ENCODE measurements at places on chromosomes 3 and 15.

- no peak for DNase-seq
These were observed 202.7 kb downstream of the MAGI1 start for GRCh38 chr3:65836047-65836446.

DNA sequence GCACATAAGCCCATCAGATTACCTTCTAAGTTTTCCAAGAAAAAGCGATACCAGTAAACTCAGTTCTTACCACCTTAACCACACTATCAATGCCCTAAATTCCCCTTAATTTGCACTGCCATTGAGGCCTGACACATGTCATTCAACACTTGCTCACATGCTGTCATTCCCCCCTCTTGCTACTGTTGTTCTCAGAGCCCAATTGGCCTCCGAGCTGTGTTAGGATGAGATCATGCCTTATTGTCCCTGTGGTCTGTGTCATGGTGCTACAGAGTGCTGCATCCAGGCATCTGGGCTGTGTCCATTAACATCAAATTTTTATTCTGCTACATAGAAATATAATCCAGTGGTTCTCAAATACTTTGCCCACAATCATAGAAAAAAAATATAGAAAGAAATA lies 213.6 kb downstream of the SSR3 start:
- DNase-seq = no peak

DNA sequence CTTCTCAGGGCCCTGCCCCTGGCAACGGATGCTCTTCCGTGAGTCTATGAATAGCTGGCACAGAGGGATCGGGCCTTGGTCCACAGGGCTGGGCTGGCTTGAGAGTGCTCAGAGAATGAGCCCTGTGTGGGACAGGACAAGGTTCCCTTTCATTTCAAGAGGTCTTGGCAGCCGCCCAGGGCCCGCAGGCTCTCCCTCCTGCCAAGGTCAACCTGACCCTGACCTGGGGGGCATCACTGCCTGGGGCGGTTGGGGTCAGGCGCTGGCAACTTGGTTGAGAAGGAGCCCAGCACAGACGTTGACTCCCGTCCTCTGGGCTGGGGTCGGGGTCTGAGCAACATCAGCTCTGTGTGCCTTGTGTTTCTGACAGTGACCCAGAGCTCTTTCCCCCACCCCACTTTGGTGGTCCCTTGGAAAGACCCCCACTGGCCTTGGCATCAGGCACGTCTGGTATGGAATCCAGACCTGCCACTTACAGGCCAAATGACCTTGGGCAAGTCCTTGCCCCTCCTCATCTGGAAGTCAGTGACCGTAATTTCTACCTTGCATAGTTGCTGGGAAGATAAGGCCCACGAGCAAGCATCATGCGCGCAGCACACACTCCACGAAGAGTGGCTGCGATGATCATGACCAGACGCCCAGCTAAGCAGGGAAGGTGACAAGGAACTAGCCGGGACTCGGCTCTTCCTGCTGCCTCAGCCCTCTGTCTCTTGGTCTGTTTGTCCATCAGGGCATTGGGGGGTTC lies 36.4 kb downstream of the EPHB3 start:
- DNase-seq = no peak

- DNase-seq = no peak
These were observed 421 bp downstream of the BMF start for GRCh38 chr15:40108061-40108854.

DNA sequence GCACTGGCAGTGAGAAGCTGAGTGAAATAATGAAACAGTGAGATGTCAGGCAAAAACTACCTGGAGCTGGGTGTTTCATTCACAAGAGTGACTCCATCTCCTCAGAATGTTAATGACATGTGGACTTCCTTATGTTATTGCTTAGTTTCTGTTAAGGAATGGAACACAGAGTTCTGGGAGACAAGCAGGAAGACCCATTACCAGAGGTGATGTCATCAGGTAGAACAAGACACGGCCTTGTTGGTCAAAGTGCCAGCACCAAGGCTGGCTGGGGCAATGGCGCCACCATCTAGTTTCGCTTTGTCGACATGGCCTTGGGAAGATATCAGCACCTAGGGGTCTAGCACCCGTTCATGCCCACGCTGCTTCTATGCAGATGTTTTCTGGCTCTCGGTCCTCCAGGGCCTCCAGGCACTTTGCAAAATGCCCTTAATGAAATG lies 252.2 kb downstream of the FAM43A start:
- DNase-seq = no peak

GRCh38 chr3:186464424-186465093 lies 79.6 kb downstream of the CRYGS start:
- no peak for DNase-seq

DNA sequence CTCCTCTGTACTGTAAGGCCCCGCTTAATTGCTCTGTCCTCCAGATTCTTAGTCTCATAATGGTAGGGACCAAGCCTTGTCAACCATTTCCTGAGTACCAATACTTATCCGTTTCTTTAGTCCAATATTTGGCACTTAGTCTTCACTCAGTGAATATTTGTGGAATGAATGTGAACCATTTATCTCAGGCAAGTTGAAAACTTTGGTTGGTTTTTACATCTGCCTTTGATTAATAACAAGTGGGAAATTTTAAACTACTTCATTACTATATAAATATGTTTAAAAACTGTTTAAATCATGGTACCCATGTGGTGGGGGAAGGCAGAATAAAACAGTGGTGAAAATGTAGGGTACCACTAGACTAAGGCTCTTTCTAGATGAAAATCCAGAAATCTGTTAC lies 15.2 kb downstream of the CA12 start:
- no peak for DNase-seq

DNA sequence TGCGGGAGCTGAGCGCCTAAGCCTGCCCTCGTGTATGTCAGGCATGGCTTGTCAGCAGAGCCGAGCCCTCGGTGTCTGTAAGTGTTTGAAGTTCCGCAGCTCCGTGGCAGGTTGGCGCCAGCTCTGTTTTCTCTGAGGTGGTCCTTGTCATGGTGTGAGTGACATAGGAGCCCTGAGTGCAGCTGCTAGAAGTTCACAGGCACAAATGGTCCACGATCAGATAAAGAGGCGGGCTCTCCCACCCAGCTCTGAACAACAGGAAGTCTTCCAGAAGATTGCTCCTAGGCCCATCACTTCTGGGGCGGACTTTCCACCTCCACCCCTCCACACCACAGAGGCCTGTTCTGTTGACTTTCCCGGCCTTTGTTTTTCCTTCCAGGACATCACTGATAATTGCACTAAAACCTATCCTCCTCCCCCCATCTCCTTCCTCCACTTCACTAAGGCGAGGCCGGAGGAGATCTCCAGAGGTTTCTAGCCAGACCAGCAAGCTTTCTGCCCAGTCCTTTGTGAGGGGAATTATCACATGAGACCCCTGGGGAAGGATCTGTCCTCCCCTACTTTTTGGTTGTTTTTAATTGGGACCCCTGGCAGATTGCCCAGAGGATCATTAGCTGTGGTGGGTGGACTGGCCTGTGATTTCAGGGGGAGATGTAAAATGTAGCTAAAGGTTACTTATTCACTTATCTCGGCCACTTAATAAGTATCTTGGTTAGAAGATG lies 19.9 kb downstream of the ITPR1 start:
- no peak for DNase-seq

- no peak for DNase-seq
These were observed 110.2 kb downstream of the TPRA1 start for GRCh38 chr3:127480196-127480954.

DNA sequence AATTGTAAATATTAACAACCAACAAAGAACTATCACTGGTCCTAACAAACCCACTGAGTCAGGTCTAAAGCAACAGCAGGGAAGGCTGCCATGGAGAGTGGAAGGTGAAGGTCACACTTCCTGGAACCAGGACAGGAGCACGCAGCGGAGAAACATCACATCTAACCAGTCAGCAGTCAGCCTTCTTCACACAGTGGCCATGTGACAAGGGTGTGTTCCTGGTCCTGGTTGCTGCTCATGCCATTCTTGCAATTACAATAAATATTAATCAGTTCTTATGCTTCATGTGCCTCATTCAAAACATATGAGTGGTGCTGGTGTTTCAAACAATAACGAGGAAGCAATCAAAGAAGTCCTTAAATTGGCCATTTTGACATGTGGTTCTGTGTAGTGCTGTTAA lies 162.8 kb downstream of the ARRDC4 start:
- no peak for DNase-seq

GRCh38 chr3:157533298-157534070 lies 30.3 kb upstream of the VEPH1 start:
- DNase-seq = no peak

- DNase-seq = peak; percentile 21
These were observed 1.5 kb downstream of the SATB1 start for GRCh38 chr3:18423401-18424212.

- DNase-seq = no peak
These were observed 34.3 kb downstream of the HMG20A start for GRCh38 chr15:77454951-77455350.

DNA sequence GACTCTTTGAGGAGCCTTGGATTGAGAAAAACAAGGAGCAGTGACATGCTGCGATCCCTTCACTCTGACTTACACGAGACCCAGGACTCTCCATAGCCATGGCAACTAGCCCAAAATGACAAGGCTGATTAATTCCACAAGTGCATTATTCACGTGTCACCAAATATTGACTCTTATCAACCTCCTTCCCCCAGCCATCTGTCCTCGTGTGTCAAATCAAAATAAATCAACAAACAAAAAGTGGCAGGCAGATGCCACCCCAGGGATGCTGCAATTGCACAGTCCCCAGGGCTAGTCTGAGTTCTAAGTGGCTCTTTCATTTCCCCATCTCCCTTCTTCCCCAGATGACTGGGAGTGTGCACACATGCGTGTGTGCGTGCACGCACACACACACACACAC lies 104.9 kb downstream of the AQP9 start:
- no peak for DNase-seq

DNA sequence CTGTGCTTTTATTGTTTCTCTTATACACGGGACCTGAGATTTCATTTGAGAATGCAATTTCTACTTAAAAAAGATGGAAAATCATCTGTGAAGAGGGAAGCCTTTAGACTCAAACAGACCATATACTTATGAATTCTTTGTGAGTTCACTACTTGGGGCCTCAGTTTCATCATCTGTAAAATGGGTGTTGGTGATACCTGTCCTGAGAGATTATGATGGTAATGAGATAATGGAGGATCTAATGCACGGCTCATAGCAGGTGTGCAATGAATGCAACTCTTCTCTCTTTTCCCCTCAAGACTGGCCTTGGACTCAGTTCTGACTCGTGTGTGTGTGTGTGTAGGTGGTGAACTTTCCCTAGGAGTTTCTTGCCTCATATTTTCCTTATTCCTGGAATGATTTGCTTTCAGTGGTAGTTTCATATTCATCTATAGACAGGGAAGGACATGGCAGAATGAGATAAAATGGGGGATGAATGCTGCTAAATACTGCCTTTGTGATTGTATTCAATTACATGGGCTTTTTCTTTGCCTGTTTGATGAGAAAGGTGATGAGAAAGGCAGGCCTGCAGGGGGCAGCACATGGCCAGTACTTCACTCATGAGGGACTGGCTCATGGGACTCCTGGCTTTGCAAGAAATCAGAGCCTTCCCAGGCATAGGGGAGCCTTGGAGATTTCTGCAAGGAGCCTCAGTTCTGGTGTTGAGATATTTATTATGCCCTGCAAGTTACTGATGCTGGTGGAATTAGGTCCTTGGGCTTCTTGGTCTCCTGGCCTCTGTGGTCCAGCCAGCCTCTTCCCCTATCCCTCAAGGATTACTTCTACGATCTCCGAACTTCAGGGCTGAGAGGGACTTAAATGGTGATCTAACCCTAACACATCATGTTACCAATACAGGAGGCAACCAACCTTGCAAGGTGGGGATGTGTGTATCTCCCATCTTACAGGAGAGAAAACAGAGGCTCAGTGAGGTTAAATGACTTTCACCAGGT lies 70.7 kb downstream of the RPLP1 start:
- peak; percentile 52 for DNase-seq

- DNase-seq = no peak
These were observed 92.0 kb downstream of the PRICKLE2 start for GRCh38 chr3:64133272-64133671.

DNA sequence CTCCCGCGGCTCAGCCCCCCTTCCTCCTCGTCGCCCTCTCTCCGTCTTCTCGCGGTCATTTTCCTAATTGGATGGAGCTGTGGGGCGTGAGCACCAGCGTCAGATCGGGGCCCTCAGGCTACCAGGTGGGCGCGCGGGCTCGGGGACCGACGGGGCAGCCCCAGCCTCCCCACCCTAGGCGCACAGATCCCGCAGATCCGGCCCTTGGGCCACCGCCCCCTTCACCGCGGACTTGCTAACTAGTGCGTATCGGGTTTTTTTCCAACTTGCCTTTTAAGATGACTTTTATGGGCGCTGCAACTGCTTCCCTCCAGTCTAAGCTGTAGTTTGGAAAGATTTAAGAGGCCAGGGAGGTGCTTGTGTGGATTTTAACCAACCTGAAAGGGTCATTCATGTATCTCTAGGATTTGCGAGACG lies 1.3 kb downstream of the ZNF710 start:
- peak; percentile 38 for DNase-seq

DNA sequence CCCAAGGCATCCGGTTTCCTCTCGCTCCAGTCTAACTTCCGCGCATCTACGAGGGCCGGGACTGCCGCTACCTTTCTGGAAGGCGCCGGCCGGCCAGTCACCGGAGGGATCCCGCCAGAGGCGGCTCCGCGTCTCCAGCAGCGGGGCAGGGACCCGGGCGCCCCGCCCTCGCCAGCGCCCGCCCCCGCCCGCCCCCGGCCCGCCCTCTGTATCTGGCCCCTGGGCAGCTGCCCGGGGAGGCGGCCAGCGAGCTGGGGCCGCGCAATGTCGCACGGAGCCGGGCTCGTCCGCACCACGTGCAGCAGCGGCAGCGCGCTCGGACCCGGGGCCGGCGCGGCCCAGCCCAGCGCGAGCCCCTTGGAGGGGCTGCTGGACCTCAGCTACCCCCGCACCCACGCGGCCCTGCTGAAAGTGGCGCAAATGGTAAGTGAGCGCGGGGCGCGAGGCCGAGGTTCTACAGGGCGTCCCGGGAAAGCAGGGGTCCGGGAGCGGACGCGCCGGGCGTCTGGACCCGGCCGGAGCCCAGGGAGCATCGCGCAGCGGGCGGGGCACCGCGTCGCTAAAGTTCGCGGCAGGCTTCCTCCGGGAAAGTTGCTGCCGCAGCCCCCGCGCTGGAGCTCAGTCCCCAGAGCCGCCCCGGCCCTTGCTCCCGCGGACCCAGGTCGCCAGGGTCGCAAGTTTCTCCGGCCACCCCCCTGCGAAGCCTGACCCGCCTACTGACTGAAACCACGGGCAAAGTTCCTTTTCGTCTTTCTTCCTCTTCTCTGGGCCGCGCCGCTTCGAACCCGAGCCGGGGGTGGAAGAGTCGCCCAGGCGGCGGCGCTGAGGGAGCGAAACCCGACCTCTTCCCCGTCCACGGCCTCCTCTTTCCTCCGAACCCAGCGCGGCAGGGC lies at the start of gene CMTM7:
CMTM7 (plus strand) TSS at position 211 of the 893 bp plus-strand sequence; CDS start at position 265, 54 bp downstream.
- peak; percentile 49 for DNase-seq

DNA sequence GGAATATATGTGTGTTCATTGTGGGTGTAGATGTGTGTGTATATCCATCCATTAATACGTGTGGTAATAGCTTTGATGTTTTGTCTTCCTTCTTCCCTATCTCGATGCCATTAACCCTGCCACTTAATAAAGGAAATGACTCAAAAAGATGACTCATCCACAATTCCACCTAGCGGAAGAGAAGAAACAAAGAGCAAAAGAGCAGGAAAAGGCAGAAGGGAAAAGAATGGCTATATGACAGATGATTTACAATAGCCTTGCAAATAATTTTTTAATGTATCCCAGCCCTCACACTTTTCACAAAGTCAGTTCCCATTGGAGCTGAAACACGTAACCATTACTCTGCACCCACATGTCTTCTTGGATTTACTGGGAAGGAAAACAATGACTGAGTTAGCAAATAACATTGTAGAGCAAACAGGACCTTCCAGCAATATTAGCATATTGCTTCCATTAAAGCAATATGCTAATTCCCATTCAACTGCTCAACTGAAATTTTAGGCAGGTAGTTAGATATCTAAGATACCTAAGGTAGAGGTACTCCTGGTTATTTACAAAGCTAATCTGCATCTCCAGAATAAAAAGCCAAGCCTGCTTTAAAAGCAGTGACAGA lies 197.2 kb downstream of the KCNAB1 start:
- no peak for DNase-seq
